Ascending aorta (tissue), 2 donors: ENCODE measurements at places on chromosomes 1 and 21. TPM values are rescaled to one million over a fixed set of nuclear protein-coding genes. Genes with fewer than 3 reads are reported as not detected.

- DNase-seq, result no peak
Measured at GRCh38 chr21:14366998-14367397, 15.9 kb downstream of the HSPA13 start.

DNAJC28 gene
- total RNA-seq, result 1.5 TPM

- DNase-seq, result no peak
Measured at GRCh38 chr1:66223681-66224080, 310.3 kb upstream of the SGIP1 start.

GRCh38 chr1:228850141-228851100, 115.1 kb downstream of the RHOU start:
- DNase-seq, result no peak

DNA sequence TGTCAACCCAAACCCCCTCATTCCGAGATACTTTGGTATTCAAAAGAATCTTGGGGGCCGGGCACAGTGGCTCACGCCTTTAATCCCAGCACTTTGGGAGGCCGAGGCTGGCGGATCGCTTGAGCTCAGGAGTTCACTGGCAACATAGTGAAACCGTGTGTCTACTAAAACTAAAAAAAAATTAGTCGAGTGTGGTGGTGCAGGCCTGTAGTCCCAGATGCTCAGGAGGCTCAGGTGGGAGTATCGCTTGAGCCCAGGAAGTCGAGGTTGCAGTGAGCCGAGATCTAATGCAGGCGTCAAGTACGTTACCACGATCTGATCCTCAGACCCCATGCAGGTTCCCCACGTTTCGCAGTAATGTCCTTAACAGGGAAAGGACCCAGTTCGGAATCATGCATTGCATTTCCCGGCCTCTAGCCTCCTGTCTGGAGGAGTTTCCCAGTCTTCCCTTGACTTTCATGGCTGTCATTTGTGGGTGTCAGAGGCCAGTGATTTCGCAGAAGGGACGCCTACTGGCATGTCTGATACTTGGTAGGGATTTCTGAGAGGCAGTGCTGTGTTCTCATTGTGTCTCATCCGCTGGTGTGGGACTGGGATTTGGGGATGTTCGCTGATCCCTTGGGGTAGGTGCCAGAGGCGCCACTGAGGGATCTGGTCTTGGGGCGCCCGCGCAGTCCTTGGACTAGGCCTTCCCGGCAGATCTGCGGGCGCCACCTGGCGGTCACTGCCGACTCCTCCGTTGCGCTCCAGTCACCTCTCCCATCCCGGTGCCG, 39.3 kb upstream of the HMGN1 start:
- DNase-seq, result peak; percentile 94

KRTAP19-1 gene
- not detected for total RNA-seq

OR14K1 gene
- total RNA-seq, result not detected

DNA sequence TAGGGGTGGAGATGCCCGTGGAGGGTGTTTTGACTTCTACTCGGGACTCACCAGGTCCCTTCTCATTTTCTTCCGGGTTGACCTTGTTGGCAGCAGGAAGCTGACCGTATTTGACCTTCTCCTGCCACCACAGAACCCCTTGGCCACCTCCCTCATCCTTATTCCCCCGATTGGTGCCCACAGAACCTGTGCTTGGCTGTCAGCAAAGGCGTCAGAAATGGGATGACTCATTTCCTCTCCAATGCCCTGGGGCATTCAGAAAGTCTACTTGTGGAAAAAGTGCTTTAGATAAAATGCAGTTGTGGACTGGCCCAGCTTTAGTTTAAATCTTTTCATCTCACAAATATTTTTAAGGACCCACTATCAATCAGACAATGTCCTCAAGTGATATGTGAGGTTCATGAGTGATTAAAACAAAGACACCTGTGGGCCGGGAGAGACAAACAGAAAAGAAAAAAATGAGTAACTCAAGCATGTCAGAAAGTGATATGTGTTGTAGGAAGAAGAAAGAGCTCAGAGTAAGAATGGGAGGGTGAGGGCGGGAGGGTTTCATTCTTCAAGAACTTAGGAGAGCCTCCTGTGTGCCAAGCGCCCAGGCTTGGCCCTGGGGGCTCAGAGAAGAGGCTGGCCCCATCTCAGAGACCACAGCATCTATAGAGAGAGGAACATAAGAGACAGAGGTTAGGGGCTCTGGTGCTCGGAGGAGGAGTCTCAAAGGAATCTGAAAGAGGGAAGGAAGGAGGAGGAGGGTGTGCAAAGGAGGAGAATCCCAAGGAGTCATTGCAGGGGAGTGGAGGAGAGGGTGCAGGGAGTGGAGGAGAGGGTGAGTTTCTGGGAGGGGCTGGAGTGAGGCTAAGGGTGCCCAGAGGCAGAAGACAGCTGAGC, 221.6 kb upstream of the VAMP3 start:
- DNase-seq, result no peak

DNA sequence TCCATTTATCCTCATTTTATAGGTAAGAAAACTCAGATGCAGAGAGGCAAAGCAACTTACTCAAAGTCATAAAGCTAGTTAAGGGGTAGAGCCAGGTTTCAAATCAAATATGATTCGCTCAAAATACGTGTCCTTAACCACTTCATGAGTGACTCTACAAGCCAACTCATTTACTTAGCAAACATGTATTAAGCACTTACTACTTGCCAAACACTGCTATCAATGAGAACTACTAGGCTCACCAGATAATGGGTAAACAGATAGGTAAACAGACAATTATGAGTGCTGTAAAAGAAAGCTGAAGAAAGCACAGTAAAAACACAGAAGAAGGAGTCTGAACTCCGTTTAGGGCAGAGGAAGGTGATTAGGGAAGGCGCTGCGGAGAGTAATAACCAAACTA, 65.9 kb downstream of the WDR64 start:
- no peak for DNase-seq

FAM229A gene
- 12.2 TPM for total RNA-seq

GRCh38 chr1:119660253-119661083, 12.4 kb upstream of the ZNF697 start:
- DNase-seq, result no peak

- DNase-seq, result no peak
Measured at GRCh38 chr1:182350839-182351238, 40.8 kb downstream of the GLUL start.

- DNase-seq, result peak; percentile 75
Measured at GRCh38 chr1:198776602-198777029, 137.8 kb downstream of the PTPRC start.

SH3D21 gene
- total RNA-seq, result 1.3 TPM

GRCh38 chr1:151326619-151327222, 495 bp downstream of the PI4KB start:
- peak; percentile 77 for DNase-seq

DNA sequence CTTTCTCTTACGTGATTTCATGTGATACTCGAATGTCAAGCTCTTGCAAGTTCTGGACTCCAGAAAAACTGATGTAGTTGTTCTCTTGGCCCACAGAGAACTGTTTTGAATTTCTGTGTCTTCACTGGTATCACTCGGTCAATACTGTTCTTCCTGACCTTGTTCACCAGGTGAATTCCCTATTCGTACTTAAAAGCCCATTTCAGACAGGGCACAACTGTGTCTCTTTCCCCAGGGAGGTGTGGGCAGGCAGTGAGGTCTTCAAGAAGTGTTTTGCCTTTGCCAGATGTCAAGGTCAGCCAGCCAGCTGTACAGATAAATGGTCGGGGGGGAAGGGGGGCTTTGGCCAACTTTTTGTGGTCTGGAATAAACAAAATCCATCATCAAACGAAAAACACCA, 27.5 kb upstream of the ZC3H12A start:
- DNase-seq, result no peak

NKAIN1 gene
- total RNA-seq, result not detected

C8A gene
- 0.21 TPM for total RNA-seq

DNA sequence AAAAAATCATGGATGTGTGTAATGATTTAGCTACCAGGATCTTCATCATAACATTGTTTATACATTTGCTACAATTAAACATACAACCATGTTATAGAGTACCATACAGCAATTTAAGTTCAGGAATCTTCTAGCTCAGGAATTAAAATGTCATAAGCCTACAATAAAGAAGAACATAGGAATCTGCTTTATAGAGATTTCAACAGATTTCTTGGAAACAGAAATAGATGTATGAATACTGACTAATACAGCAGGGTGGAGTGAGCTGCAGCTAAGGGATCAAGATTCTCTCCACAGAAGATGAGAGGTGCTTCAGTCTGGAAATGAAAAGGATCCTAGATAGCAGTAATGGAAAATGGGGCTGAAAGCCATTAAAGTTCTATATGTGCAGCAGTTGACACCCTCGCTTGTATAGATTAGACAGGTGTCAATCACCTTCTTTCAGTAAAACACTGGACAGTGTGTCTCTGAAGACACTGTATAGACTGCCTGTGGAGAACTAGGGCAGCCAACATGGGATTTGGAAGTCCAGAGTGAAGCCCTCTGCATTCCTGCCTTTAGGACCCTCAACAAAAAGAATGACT, 73.9 kb downstream of the DNTTIP2 start:
- DNase-seq, result no peak

- no peak for DNase-seq
Measured at GRCh38 chr1:71049951-71050598, 2.5 kb upstream of the PTGER3 start.

DNA sequence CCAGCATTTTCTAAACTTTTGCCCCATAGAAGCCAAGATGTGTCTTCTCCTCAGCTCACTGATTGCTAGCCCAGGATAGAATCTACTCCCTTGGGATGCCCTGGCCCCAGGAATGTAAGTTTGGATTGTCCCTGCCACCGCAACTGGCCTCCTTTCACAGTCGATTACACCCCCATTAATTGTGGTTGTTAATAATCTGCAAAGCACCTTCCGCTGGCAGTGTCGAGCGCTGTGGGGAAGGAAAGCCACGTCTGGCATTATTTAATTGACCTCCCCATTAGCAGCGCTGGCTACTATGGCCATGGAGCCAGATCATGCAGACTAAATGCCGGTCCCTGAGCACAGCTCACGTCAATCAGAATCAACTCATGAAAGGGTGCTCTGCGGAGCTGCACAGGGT, 597.3 kb upstream of the PLXNA2 start:
- no peak for DNase-seq

GRCh38 chr1:55673416-55673815, 458.3 kb upstream of the USP24 start:
- no peak for DNase-seq

SPATC1L gene
- 37.4 TPM for total RNA-seq

DNA sequence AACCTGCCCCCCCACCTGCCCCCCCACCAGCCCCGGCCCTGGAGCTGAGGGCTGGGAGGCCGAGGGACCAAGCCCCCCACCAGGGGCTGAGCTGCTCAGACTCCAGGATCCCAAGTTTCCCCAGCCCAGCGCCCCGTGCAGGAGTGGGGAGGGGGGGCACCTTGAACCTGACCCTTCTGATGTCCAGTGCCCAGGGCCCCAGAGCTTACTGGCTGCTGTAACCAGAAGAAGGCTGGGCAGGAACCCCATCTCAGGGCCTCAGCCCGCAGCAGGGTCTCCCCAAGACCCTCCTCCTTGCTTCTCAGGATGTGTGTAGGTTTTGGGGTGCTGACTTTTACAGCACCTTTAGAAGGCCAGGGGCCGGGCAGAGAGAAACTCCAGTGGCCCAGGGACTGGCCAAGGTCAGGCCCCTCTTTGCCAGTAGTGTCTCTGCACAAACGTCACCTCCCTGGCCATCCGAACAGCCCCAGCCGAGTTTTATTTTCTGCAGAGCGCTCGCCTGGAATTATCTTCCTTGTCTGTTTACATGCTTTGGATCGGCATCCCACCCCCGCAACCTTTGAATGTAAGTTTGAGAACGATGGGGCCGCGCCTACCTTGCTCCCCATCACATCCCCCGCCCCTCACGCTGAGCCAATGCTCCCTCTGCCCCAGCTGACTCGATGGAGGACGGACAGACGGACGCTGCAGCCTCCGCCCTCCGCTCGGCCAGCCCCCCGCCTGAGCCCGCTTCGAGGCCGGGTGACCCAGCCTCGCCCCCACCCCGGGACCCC, 70.1 kb upstream of the CASZ1 start:
- no peak for DNase-seq

ELAPOR1 gene
- not detected for total RNA-seq

LENEP gene
- total RNA-seq, result not detected

- no peak for DNase-seq
Measured at GRCh38 chr21:42463861-42464515, 32.0 kb downstream of the RSPH1 start.

DNA sequence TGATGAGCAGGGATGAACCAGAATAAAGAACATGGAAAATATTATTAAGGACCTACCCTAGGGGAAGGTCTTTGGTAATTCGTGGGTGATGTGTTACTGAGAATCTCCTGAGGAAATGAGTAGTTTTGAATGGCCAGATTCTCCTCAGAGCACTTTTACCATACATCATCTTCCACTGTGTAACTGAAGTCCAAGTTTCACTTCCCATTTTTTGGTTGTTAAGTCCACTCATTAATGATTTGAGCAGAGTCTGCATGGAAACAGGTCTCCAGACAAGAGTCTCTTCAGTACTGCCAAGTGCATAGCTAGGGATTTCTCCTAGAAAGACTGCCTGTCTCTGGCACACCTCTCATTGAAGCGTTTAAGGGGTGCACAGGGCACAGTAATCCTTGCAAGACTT, 48.7 kb upstream of the PCP4 start:
- no peak for DNase-seq

- DNase-seq, result no peak
Measured at GRCh38 chr1:36836916-36837315, 197.4 kb downstream of the GRIK3 start.

KRTAP21-1 gene
- total RNA-seq, result not detected

- DNase-seq, result no peak
Measured at GRCh38 chr21:29433366-29434059, 134.8 kb downstream of the BACH1 start.

GRCh38 chr1:161121042-161121650, 3.2 kb downstream of the NIT1 start:
- DNase-seq, result no peak

DNA sequence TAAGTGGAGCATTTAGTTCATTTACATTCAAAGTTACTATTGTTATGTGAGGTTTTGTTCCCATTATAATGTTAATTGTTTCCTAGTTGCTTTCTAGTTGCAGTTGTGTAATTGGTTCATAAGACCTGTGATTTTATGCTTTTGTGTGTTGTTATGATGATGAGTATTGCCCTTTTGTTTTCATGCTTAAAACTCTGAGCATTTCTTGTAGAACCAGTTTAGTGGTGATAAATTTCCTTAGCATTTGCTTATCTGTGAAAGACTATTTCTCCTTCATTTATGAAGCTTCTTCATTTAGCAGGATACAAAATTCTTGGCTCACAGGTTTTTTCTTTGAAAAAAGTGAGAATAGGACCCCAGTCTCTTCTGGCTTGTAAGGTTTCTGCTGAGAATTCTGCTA, 274.8 kb upstream of the SPAG17 start:
- no peak for DNase-seq

DNA sequence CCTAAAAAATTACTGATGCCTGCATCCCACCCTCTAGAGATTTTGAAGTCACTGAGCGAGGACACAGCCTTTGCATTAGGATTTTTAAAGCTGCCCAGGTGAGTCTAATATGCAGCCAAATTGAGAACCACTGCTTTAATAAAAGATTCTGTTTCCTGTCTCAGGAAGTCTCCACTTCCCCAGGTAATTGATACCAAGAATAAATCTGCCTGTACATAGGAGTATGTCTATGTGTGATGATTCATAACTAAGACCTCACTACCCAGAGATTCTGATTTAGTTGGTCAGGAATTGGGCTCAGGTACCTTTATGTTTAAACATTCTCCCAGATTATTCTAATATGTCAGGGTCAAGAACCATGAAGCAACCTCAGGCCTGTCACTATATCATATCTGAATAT, 108.8 kb upstream of the ARTN start:
- DNase-seq, result no peak

GRCh38 chr21:33255404-33255803, 10.8 kb upstream of the IL10RB start:
- DNase-seq, result no peak

NRAS gene
- 10.7 TPM for total RNA-seq

- no peak for DNase-seq
Measured at GRCh38 chr21:35222541-35222941, 173.4 kb upstream of the RUNX1 start.

CCDC17 gene
- not detected for total RNA-seq
